ENCODE measurements at places on chromosomes 4 and X. TPM values are rescaled to one million over a fixed set of nuclear protein-coding genes. Genes with fewer than 3 reads are reported as not detected.

The NHS gene
- 1.0 TPM for polyA plus RNA-seq

The FAM149A gene
- polyA plus RNA-seq, result 1.2 TPM

The MAGEA2 gene
- not detected for polyA plus RNA-seq

The PNMA6A gene
- polyA plus RNA-seq, result not detected

The MID1 gene
- 5.9 TPM for polyA plus RNA-seq

The GUCY1A1 gene
- not detected for polyA plus RNA-seq

The FGF13 gene
- polyA plus RNA-seq, result 5.7 TPM

The LEF1 gene
- 0.23 TPM for polyA plus RNA-seq

The TDO2 gene
- not detected for polyA plus RNA-seq

The FAM133A gene
- 0.08 TPM for polyA plus RNA-seq

The RRAGB gene
- 23.9 TPM for polyA plus RNA-seq

The SMS gene
- polyA plus RNA-seq, result 156 TPM

The UGT2B17 gene
- polyA plus RNA-seq, result not detected

The G3BP2 gene
- 33.1 TPM for polyA plus RNA-seq

The USP26 gene
- not detected for polyA plus RNA-seq

The CYTL1 gene
- polyA plus RNA-seq, result 1.1 TPM

The HPGD gene
- polyA plus RNA-seq, result not detected

The SSX2B gene
- polyA plus RNA-seq, result not detected

The WDR17 gene
- 0.29 TPM for polyA plus RNA-seq

The CFI gene
- polyA plus RNA-seq, result not detected

Measured in GM23248 (cell line).